ENCODE measurements at places on chromosomes 11 and 22.

DNA sequence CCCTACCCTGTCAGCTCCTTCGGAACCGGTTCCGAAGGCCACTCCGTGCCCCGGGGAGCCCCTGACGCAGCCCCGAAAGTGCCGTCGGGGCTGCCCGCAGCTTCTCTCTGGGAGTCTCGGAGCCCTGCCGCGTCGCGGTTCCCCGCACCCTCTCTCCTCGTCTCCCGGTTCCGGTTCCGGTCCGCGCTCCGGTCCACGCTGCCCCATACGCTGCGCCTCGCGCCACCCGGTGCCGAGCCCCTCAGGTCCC, 618 bp downstream of the MTA2 start:
- peak; percentile 18 for DNase-seq

DNA sequence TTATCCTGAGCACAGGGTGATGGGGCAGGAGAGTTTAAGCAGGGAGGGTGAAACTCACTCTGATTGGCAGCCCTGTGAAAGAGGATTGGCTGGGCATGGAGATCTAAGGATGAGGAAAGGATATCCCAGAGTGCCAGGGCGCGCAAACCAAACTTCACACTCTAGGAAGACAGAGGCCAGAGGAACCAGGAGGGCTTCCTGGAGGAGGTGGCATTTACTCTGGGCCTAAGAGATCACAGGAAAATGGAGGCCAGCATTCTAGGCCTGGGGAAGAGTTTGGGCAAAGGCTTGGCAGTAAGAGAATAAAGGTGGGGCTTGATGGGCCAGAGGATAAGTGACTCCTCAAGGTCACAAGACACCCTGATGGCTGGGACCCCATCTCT, 377 bp upstream of the NCF4 start:
- DNase-seq: no peak

- DNase-seq: peak; percentile 81
These were observed 7.1 kb downstream of the PRPF19 start for GRCh38 chr11:60899046-60899936.

- DNase-seq: no peak
These were observed 508.2 kb downstream of the METTL15 start for GRCh38 chr11:28616160-28616965.

- no peak for DNase-seq
These were observed at the start of gene OR6X1 for GRCh38 chr11:123754101-123754568. TSS of gene OR6X1 (minus strand) at chr11:123754518. CDS start at chr11:123754518, 0 bp downstream.

GRCh38 chr11:114953039-114953438, 274.7 kb downstream of the NXPE2 start:
- no peak for DNase-seq

- DNase-seq: no peak
These were observed 129.9 kb downstream of the PGR start for GRCh38 chr11:100999756-101000155.

- no peak for DNase-seq
These were observed 11.0 kb upstream of the EHF start for GRCh38 chr11:34609850-34610249.

GRCh38 chr11:27812341-27812740, 112.1 kb upstream of the BDNF start:
- DNase-seq: peak; percentile 8

DNA sequence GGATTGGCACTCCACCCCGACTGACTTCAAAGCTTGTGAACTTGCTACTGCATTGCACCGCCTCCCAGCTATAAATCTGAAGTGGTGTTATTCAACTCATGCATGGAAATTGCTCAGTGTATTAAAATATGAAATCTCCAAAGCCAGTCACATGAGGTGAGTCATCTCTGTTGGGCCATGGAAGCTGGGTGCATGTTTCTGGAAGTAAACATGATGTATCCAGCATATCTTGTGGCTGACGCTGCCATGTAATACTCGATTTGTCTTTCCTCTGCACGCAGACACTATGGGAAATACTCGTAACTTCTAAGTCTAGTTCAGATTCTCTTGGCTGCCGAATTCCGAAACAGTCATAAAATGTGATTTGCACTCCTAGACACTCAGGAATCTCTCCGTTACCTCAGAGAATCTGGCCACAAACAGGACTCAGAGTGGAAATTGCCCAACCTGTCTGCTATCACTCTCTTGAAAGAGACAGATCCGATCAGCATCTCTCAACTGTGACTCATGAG, 154.9 kb upstream of the MPPED2 start:
- peak; percentile 29 for DNase-seq

DNA sequence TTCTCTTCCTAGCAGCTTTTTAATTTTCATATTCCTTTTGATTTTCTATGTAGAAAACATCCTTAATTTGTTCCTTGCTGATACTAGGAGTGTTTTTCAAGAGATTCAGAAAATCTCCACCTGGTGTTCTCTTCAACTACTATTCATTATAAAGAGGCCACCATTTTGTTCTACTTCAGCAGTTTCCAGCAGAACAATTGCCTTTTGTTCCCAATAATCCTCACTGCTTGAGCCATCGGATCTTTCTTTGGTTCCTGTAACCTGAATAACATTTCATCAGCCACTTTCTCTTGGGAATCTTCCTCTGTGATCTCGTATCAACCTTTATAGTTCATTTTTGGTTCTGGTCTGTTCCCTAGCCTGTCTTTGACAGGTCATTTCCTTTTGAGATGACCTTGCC, 1.8 kb upstream of the OR10A5 start:
- no peak for DNase-seq

GRCh38 chr22:46738647-46739093, 618 bp upstream of the CERK start:
- peak; percentile 51 for DNase-seq

GRCh38 chr22:45884201-45885062, 92.5 kb downstream of the WNT7B start:
- no peak for DNase-seq

DNA sequence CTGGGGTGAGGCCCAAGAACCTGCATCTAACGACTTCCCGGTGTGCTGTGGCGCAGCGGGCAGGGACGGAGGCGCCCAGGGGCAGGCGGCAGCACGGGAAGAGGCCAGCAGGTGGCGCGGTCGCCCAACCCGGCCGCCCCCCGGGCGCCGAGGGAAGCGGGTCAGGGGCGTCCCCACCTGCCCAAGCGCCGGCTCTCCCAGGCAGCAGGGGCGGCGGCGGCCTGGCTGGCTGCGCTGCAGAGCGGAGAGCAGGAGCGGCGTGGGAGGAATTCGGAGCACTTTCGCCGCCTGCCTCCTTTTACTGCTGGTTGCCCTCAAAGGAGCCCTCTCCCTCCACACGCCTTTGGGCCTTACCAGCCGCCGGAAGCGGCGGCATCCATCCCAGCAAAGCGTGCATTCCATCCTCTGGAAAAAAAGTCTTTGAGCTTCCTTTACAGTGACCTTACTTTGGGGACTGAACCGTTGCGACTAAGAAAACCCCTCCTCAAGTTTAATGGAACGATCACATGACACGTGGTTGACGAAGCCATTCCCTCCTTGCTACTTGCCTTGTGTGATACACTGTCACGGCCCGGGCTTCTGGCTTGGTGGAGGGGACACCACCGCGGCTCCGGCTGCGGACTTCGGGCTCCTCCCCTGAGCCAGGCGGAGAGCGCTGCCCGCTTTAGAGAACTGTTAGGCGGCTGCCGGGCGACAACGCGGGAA, 106.8 kb upstream of the CLMP start:
- DNase-seq: peak; percentile 39

GRCh38 chr11:27464289-27464696, 8.3 kb downstream of the LGR4 start:
- DNase-seq: peak; percentile 60

DNA sequence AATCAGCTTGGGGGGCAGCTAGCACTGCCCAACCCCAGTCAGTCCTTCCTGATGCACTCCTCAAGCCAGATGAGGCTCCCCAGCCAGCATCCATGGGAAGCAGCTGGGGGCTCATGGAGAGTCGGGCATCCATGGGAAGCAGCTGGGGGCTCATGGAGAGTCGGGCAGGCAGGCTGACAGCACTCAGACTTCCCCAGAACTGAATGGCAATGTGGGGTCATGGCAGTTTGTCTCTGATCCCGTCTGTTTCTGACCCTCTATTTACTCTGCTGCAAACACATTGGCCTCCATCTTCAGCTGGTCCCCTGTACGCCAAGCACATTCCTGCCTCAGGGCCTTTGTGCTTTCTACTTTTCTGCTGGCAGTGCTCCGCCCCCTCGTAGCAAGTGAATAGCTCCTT, 314.8 kb downstream of the NTM start:
- no peak for DNase-seq

DNA sequence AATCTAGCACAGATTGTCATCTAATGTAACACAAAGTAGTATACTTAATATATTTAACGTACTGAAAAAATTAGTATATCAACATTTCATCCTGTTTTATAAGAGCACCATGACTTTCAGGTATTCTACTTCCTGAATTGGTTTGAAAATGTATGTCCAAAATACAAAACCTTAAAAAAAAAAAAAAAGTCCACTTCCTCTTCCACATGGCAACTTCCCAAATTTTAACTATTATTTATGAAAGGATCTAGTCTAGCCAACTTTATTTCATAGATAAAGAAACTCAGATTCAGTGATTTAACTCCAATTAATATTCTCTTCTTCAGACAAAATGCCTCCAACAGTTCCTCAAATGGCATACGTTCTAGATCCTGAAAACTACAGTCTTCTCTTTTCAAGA, 44.0 kb downstream of the PIK3C2A start:
- no peak for DNase-seq
